Fibroblast of upper back skin (primary cell): ENCODE measurements at places on chromosomes 5 and 9.
A peak's percentile ranks its signal among the peaks of the same experiment; 100 is the strongest.

DNA sequence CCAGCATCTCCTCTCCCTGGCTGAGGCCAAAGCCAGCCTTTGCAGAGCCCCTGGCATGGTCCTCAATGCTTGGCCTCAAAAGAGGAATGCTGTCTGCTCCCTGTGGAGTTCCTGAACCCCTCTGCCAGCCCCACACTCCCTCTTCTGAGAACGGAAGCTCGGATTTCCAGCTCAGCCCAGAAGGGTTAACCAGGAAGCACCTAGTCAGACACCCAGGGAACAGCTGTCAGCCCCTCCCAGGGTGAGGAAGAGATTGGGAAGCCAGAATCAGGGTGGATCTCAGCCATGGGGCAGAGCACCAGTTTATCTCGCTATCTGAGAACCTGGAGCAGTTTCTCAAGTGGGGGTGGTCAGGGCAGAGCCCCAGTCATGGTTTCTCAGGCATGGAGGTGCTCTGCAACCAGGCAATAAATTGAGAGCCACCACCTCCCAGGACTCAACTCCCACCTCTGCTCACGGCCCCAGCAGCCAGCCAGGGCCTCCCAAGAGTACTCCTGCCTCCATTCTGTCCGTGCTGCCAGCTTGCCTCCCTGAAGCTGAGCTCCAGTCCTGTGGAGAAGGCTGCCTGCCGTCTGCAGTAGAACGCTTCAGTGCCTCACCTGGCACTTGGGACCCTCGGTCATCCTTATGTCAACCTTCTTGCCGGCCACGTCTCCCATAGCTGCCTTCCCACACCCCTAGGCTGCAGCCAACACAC lies 7.6 kb downstream of the FOXE1 start:
- no peak for DNase-seq

DNA sequence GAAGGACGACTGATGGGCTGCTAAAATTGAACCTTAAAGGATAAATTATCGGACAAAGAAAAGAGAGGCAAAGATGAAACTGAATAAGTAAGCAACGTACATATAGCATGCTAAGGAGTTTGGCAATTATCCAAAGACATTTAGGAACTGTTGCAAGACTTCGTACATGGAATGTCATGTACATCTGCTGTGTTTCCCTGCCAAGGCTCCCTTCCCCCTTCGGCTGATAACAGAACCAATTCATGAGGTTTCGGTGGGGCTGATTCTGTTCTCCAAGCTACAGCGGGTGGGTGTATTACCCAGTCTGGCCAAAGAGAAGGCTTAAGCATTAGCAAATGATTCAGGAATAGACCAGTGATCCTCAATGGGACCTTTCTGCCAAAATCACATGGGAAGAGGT lies 190.9 kb upstream of the FREM1 start:
- peak; percentile 49 for DNase-seq

GRCh38 chr5:171447226-171447625 lies 27.8 kb downstream of the FGF18 start:
- peak; percentile 60 for DNase-seq

DNA sequence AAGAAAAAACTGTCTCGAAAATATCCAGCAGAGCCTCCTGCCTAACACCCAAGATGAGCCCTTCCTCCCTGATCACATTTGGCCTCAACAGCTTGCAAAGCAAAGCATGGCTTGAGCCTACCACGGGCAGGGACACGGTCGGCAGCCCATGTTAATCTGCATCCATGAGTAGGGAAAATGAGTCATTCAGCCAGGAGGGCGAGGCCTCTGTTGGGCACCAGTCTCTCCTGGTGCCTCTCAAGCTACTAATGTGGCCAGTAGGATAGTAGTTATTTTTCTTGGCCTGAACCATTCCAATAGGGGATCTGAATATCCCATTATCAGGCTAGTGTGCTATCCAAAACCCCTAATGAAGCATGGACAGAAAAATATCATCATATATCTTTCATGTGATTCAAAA lies 43.0 kb upstream of the SHB start:
- DNase-seq: no peak

GRCh38 chr5:8213701-8214240 lies 344.8 kb downstream of the MTRR start:
- DNase-seq: no peak

DNA sequence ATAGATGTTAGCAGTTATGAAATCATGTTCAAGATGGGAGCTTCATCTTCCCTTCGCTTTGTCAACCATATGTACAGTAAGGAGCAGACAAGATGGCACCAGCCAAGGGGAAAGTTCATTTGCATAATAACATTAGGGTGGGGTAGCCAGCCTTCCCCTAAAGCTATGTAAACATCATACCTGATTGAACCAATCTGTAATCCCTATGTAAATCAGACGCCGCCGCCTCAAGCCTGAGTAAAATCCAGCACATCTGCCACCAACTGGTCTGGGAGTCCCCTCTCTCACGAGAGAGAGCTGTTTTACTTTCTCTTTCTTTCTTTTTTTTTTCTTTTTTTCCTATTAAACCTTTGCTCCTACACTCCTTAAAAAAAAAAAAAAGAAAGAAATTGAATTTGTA lies 30.8 kb upstream of the REEP2 start:
- no peak for DNase-seq

DNA sequence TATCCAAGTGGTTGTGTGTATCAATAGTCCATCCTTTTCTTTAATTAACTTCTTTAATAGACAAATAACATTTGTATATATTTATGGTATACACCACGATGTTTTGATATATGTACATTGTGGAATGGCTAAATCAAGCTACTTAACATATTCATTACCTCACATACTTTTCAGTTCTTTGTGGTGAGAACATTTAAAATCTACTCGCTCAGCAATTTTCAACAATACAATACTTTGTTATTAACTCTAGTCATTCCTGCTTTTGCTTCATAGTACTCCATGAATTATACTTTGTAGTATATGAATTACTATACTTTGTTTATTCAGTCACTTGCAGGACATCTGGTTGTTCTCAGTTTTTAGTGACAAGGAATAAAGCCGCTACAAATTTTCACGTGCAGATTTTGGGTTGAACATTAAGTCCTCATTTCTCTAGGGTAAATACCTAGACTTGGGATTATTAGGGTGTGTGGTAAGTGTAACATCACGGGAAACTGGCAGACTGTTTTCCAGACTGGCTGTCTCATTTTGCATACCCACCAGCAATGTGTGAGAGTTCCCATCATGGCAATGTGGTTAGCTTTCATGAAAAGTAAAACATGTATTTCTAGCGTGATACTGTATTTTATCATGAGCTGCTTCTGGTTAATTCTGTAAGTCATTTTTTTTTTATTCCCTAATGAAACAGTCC lies 354.4 kb upstream of the WWC1 start:
- DNase-seq: no peak

DNA sequence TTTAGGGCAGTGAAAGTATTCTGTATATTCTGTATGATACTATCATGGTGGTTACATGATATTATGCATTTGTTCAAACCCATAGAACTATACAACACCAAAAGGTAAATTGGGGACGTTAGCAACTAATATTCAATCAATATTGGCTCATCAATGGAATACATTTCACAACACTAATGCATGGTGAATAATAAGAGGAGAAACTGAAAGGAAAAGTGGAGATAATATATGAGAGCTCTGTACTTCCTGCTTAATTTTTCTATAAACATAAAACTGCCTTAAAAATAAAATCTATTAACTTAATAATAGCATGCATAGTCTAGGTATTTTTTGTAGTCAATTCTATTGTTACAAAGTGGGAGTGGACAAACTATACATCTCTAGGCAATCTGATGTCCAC lies 66.3 kb downstream of the TRIM32 start:
- DNase-seq: no peak

- no peak for DNase-seq
Observed at GRCh38 chr9:16608906-16609305, 261.6 kb downstream of the BNC2 start.

DNA sequence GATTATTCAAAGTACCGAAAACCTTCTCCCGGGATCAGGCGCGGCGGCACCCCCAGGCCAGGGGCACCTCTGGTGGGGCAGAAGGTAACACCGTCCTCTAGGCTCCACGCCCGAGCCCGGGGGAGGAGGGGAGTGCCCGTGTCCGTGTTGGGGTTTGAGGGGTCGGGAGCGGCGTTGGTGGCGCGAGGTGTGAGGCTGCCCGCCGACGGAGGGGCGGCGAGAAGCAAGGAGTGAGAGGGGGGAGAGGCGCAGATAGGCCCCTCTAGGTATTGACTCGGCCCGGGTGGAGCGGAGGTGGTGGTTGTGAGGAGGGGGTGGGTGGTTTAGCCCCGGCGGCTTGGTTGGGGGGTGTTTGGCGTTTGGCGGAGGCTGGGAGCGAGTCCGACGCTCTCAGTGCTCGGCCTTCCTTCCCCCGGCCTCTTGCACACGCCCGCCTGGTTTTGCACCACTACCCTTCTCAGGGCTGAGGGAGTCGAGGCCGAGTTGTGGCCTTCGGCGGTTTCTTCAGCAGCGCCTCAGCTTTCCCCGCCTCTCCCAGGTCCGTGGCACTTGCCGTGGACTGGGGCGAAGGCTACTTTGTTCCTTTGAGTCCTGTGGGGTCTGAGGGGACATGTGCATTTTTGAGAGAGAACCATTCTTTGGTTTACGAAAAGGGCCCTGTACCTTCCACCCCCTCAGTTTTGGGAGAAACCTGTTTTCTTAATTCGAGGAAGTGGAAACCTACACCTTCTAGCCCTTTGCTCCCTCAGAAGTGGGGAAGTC lies 450 bp downstream of the GPBP1 start:
- peak; percentile 17 for DNase-seq

DNA sequence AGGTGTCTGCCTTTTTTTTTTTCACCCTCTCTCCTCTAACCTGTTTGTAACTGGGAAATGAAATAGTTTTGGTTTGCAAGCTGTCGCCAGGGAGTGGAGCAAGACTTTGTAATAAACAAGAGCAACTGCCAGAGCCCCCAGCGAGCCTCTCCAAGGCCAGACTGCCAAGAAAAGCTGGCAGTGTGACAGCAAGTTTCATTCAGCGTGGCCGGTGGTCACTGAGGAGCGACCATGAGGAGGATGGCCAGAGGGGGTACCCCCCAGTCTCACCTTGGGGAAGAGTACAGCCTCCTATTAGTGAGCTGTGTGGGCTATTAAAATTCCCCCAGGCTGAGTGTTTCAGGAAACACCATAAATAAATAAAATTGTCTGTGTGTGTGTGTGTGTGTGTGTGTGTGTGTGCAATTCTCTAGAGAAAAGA lies 49.9 kb downstream of the ZFAND5 start:
- DNase-seq: peak; percentile 65

DNA sequence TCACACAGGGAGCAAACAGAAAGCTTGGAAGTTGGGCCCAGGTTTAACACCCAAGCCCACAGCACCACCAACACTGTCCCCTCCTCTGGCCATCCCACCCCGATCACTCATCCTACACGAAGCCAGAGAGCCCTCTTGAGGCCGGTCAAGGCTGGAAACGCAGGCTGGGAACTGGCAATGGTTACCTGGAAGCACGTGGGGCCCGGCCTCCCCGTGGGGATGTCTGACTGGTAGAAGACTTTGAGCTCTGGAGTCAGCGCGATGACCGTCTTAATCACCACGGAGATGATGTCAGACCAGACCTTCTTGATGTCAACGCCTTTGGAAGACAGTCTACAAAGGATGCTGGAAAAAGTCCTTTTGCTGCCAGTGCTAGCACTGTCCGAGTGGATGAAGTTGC lies 104.1 kb downstream of the TTLL11 start:
- DNase-seq: peak; percentile 21

- DNase-seq: peak; percentile 79
Observed at GRCh38 chr5:139458580-139459407, 3.7 kb downstream of the ECSCR start.

DNA sequence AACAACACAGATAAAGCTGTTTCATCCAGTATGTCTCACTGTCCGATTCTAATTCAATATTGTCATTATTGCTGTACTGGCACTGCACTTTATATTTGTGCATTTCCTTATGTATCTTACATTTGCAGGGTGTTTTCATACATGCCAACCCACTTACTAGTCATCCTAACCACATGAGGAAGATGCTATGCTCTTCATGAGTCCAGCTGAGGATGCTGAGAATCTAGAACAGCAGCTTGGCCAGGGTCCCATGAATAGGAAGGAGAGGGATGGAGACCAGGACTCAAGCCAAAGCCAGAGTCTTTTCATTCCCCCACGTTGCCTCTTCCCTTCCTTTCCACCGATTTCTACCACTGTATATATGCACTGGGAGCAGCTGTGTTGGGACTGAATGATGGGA lies 292.8 kb upstream of the KLF4 start:
- DNase-seq: peak; percentile 79

DNA sequence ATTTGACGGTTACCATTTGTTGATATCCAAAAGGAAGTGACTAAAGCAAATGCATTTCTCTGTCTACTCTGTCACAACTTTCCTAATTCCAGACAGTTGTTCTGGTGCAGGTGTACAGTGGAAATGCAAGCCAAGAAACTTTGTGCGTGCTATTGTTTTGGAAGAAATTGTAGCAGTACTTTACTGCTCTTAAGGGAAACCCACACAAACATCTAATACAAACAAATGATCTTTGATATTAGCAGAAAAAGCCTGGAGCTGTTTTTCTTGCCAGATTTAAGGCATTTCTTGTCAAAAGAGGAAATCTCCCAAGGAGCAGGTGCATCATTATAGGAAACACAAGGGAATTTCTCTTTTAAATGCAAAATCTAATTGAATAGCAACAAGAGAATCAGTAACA lies 2.0 kb downstream of the SNCAIP start:
- DNase-seq: no peak

- no peak for DNase-seq
Observed at GRCh38 chr9:77965445-77966123, 66.0 kb downstream of the GNAQ start.

GRCh38 chr5:16754601-16755000 lies 137.8 kb upstream of the RETREG1 start:
- DNase-seq: peak; percentile 81

DNA sequence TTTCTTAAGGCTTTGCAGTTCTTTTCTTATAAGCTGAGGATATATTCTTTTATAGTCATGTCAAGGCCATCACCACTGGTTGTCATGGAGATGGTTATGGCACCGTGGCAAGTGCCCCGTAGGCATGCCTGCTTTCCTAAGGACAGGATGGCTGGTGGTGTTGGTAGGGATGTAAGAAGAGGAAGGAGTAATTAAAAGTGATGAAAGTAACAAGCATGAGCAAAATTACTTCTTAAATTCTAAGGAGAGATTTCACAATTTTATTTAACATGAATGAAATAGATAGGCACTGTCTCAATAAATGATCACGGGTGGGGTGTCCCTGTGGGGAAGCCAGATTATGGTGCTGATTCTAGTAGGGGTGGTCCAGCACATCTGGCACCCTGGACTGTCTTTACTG lies 290.2 kb upstream of the KLF4 start:
- no peak for DNase-seq
